Tibial nerve (tissue), 4 donors: ENCODE measurements at places on chromosomes 2 and 18. TPM values are rescaled to one million over a fixed set of nuclear protein-coding genes. Genes with fewer than 3 reads are reported as not detected.

SERPINB3 gene
- total RNA-seq = not detected

LOXL3 gene
- total RNA-seq = 15.0 TPM

INHA gene
- not detected for total RNA-seq

GPR55 gene
- not detected for total RNA-seq

CAPN10 gene
- 28.0 TPM for total RNA-seq

PTPRM gene
- 92.2 TPM for total RNA-seq

AFF3 gene
- 18.4 TPM for total RNA-seq

DUSP11 gene
- 34.1 TPM for total RNA-seq

DNA sequence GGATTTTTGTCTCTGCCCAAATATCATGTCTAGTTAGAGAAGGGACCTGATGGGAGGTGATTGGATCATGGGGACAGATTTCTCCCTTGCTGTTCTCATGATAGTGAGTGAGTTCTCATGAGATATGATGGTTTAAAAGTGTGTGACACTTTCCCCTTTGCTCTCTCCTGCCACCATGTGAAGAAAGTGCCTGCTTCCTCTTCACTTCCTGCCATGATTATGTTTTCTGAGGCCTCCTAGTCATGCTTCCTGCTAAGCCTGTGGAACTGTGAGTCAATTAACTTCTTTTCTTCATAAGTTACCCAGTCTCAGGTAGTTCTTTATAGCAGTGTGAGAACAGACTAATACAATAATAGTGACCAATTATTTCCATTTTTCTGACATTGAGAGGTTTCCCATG lies 167.3 kb upstream of the CYRIA start:
- DNase-seq = no peak

- no peak for DNase-seq
Measured at GRCh38 chr2:241738040-241738686, 3.7 kb downstream of the D2HGDH start.

DNA sequence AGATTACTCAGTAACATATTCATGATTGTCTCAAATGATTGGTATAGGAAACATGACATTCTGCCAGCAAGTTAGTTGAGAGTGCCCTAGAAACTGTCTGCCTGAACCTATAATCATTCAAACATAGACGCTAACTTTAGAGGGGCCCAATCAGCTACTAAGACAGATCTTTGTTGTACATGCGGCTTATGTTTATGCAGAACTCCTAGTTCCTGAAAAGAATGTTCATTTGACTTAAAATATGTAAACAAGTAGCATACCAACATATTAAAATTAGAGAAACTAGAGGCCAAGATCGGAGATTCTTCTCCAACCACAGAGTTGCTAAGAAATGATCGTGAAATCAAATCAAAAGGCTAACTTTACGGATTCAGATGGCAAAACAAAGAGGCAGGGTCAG lies 4.2 kb upstream of the METAP1D start:
- DNase-seq = no peak

- DNase-seq = no peak
Measured at GRCh38 chr18:37309059-37309458, 256.5 kb downstream of the CELF4 start.

GRCh38 chr2:100230754-100231153 lies 88.4 kb upstream of the AFF3 start:
- no peak for DNase-seq

GRCh38 chr2:28673338-28673737 lies 78.3 kb upstream of the PPP1CB start:
- no peak for DNase-seq

GRCh38 chr2:38610851-38611801 lies 8.4 kb upstream of the HNRNPLL start:
- no peak for DNase-seq

DNA sequence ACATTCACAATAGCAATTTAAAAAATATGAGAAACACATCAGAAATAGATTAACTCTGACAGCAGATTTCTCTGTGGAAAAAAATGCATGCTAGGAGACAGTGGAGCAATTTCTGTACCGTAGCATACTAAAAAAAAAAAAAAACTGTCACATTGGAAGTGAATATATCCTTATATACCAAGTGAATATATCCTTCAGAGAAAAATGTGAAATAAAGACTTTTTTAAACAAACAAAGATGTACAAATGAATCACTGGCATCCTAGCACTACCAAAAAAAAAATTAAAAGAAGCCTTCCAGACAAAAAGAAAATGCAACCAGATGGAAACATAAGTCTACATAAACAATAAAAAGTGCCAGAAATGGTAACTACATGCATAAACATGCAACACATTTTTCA lies 169.4 kb downstream of the NBAS start:
- DNase-seq = no peak

DNA sequence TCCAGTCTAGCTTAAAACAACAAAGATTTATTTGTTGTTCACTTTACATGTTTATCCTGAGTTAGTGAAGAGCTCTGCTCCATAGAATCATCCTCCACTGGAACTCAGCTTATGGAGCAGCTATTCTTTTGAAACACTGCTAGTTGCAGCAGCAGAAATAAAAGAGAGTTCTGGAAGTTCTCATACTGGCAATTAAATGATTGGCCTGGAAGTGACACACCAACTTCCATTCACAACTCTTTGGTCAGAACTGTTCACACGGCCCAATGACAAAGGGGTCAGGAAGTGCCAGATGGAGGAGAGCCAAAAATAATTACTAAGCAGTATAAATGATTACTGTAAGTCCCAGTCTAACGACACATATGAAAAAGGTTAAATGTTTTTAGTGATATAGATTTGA lies 39.1 kb downstream of the FBXO11 start:
- peak; percentile 17 for DNase-seq

DNA sequence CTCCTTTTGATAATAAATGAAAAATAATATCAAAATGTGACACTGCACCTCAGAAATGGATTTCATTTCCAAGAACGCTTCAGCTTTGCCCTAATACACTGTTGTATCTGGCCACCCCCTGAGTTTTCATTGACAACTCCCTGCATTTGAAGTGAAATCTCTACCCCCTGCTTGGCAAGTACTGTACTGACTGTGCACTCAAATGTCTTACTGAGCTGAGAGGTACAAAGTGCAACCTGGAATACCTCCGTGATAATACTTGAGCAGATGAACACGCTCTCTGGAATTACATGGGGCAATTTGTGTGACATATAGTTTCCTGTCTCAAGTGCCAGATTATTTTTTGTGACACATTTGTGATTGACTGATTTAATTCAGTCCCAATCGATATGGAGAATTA lies 231.1 kb downstream of the LRP1B start:
- DNase-seq = no peak

DNA sequence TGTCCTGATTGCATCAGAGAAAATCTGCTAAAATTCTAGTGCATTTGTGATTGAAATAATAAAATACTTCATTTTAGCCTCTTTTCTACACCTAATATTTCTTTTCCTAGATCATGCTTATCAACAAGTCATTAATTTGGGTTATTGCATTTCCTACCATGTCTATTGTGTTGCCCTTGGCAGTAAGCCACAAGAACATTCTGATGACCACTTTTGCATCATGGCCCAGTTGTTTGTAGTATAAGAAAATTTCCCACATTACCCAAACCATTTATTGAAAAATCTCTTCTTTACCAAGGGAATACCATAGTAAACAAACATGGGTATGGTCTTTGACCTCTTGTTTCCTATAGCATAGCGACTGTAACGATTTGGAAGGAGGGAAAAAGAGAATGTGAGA lies 76.3 kb downstream of the R3HDM1 start:
- no peak for DNase-seq

DNA sequence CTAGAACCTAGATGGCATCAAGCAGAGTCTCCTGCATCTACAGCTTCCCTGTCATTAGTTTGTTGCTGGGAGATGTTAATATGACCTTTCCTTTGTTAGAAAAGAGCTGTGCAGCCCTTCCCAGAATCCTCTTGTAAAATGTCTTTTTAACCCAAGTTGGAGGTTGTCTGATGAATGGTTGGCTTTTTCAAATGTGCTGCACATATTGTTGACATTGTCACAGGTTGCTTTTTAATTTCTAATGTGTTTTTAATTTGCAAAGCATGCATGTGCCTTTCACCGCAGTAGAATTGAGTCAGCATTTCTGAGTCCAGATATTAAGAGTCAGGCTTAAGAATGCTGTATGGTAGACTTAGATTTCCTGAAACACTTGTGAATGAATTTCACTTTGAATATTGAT lies 120.8 kb downstream of the GREB1L start:
- DNase-seq = no peak

DNA sequence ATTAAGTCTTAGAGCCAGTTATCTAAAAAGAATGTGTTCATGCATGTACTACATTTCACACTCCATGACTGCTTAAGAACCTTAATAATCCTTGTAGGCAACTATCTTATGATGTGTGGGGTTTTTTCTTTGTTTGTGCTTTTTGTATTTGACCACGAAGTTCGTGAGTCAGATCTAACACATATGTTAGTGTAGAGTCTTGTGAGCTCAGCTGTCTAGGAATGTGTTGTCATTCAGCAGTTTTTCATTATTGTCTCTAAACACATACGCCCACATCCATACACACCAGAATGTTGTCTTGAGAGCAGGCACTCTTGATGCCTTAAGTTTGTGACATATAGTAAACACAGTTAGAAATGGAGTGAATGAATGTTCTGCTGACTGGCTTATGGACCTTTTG lies 38.4 kb downstream of the CAB39 start:
- no peak for DNase-seq
